Astrocyte (in vitro differentiated cells and primary cell): ENCODE measurements at places on chromosomes 2 and 18. TPM values are rescaled to one million over a fixed set of nuclear protein-coding genes. Genes with fewer than 3 reads are reported as not detected.

DNA sequence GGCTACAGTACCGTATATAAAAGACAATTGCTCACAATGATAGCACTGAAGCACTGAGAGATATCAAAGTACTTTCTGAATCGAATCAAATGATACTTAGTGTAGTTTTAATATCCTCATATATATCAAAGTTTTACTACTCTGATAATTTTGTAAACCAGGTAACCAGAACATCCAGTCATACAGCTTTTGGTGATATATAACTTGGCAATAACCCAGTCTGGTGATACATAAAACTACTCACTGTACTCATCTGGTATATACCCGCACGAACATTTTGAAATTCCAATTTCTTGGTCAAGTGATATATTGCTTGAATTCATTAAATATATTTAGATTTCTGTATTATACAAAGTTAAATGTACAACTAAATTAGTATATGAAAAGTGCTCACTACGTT lies 20.5 kb downstream of the SLC39A6 start:
- H3K4me3 ChIP-seq = no peak overlapping the region
- H3K36me3 ChIP-seq = peaks cover 8% of the 10 kb centered on the region
- H3K27me3 ChIP-seq = no peaks in the 10 kb centered on the region
- H3K27ac ChIP-seq = no peak overlapping the region
- H3K4me1 ChIP-seq = no peaks in the 10 kb centered on the region

DNA sequence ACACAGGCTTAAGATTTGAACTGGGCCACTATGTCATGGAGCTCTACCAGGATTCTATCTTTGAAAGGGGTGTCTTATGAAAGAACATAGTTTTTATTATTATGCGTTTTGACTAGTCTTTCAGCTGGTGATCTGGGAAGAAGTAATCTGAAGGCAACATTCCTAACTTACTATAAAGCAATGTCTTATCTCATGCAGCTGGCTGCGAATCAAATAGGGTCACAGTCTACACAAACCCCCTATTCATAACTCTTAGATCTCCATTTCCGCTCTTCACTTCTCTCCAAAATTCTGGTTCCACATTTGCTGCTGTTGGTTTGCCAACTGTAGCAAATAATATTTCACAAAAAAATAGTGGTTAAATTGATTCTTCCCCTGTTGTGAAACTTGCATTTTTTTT lies 813.3 kb downstream of the CNTNAP5 start:
- H3K27me3 ChIP-seq = no peaks in the 10 kb centered on the region
- H3K36me3 ChIP-seq = no peaks in the 10 kb centered on the region
- DNase-seq = no peak
- H3K27ac ChIP-seq = no peak overlapping the region

- H3K27ac ChIP-seq = peak overlapping the region; percentile 68
- H3K36me3 ChIP-seq = no peaks in the 10 kb centered on the region
- H3K27me3 ChIP-seq = no peaks in the 10 kb centered on the region
- H3K4me3 ChIP-seq = no peak overlapping the region
- peaks cover 12% of the 10 kb centered on the region for H3K4me1 ChIP-seq
Observed at GRCh38 chr2:159053161-159054031, 85.0 kb downstream of the TANC1 start.

- H3K4me1 ChIP-seq = no peaks in the 10 kb centered on the region
- no peak overlapping the region for H3K27ac ChIP-seq
- no peaks in the 10 kb centered on the region for H3K27me3 ChIP-seq
- no peak overlapping the region for H3K4me3 ChIP-seq
- H3K36me3 ChIP-seq = no peaks in the 10 kb centered on the region
Observed at GRCh38 chr2:79757526-79757925, 244.7 kb downstream of the CTNNA2 start.

GRCh38 chr2:166775176-166775575 lies 113.1 kb upstream of the XIRP2 start:
- H3K4me1 ChIP-seq = no peaks in the 10 kb centered on the region
- no peak overlapping the region for H3K27ac ChIP-seq
- no peak overlapping the region for H3K4me3 ChIP-seq
- DNase-seq = no peak
- H3K36me3 ChIP-seq = no peaks in the 10 kb centered on the region

The OSR1 gene
- 0.31 and 1.0 TPM in 2 replicates for total RNA-seq

The TMEM169 gene
- 17.9 and 20.1 TPM in 2 replicates for total RNA-seq
